ENCODE measurements at places on chromosomes 12 and 14. TPM values are rescaled to one million over a fixed set of nuclear protein-coding genes. Genes with fewer than 3 reads are reported as not detected.

KRT74 gene
- not detected for total RNA-seq

ALDH6A1 gene
- 34.7 TPM for total RNA-seq

VWF gene
- 64.3 TPM for total RNA-seq

CLEC2D gene
- 4.9 TPM for total RNA-seq

BBS10 gene
- total RNA-seq, result 2.7 TPM

NFE2 gene
- 0.44 TPM for total RNA-seq

ADAM21 gene
- total RNA-seq, result not detected

PWP1 gene
- 37.6 TPM for total RNA-seq

TAS2R50 gene
- 2.0 TPM for total RNA-seq

MIP gene
- not detected for total RNA-seq

TDRD9 gene
- 0.09 TPM for total RNA-seq

BDKRB1 gene
- total RNA-seq, result 4.2 TPM

ATP23 gene
- total RNA-seq, result 2.0 TPM

LRR1 gene
- total RNA-seq, result 6.3 TPM

GLT1D1 gene
- 0.62 TPM for total RNA-seq

CFAP73 gene
- not detected for total RNA-seq

LALBA gene
- not detected for total RNA-seq

GLT8D2 gene
- total RNA-seq, result 0.61 TPM

OTUB2 gene
- total RNA-seq, result 2.1 TPM

RILPL2 gene
- total RNA-seq, result 4.9 TPM

MYF5 gene
- total RNA-seq, result not detected

MARCHF9 gene
- 5.2 TPM for total RNA-seq

FOXN4 gene
- not detected for total RNA-seq

CLEC1B gene
- total RNA-seq, result not detected

CLEC14A gene
- total RNA-seq, result 18.5 TPM

KIF21A gene
- 31.7 TPM for total RNA-seq

SLCO1B3 gene
- not detected for total RNA-seq

SIX1 gene
- not detected for total RNA-seq

DIO2 gene
- total RNA-seq, result 132 TPM

TRHDE gene
- total RNA-seq, result 0.95 TPM

LMO3 gene
- 1.0 TPM for total RNA-seq

RFC5 gene
- total RNA-seq, result 24.4 TPM

TMEM229B gene
- 0.30 TPM for total RNA-seq
